ENCODE measurements at places on chromosomes 4 and X.

GRCh38 chrX:152926923-152927322, 29.1 kb downstream of the ZNF185 start:
- DNase-seq = no peak

- no peak for DNase-seq
Measured at GRCh38 chrX:93319609-93320008, 353.8 kb downstream of the NAP1L3 start.

GRCh38 chr4:94828882-94829281, 71.1 kb downstream of the BMPR1B start:
- no peak for DNase-seq

DNA sequence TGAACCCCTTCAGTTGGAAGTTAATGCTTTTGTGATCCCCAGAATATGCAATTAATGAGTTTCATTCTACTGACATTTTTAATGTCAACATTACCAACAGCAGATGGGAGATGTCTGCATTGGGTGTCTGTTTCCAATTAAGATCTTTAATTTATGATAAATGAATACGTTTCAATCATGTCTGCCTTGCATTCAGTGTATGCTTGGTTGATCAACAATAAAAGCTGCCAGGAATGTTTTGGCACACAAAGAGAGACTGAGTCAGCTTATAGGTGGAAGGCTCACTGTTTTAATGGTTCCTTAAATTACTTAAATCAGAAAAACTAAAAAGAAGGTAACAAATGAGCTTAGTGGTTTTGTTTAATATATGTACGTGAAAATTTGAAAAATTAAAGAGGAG, 359.9 kb upstream of the CNKSR2 start:
- DNase-seq = no peak

DNA sequence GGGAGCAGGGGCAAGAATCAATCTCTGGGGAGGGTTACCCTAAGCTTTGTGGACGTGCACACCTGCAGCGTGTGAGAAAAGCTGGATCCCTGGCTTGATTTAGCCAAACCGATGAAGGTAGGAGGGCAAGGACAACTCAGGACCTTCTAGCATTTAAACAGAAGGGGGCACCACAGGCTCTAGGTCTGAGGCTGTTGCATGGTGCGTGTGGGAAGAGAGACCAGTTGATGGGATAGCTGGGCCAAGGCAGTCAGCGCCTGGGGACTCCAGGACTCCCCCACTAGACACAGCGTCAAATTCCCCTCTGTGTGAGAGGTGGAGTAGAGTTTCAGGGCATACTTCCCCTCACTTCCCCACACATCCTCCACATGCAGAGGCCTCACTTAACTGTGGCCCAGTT, 4.3 kb downstream of the GABRQ start:
- peak; percentile 49 for DNase-seq

DNA sequence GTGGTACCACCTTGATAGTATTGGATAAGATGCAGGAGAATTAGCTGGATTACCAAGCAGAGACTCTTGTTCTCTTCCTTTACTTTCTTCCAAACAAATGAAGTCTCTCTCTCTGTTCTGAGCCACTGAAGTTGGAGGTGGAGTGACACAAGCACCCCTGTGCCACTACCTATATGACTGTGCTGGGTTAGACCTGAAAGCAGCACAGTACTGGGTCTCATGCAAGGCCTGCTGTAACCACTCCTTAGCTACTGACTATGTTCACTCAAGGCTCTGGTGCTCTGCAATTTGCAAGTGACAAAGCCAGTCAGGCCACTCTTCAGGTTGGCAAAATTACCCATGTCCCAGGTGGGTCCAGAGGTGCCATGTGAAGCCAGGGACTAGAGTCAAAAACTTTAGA, 389.6 kb upstream of the MAOA start:
- DNase-seq = no peak

- no peak for DNase-seq
Measured at GRCh38 chr4:85482010-85482738, 7.2 kb downstream of the ARHGAP24 start.

GRCh38 chr4:37872310-37872988, 18.4 kb upstream of the TBC1D1 start:
- DNase-seq = no peak

DNA sequence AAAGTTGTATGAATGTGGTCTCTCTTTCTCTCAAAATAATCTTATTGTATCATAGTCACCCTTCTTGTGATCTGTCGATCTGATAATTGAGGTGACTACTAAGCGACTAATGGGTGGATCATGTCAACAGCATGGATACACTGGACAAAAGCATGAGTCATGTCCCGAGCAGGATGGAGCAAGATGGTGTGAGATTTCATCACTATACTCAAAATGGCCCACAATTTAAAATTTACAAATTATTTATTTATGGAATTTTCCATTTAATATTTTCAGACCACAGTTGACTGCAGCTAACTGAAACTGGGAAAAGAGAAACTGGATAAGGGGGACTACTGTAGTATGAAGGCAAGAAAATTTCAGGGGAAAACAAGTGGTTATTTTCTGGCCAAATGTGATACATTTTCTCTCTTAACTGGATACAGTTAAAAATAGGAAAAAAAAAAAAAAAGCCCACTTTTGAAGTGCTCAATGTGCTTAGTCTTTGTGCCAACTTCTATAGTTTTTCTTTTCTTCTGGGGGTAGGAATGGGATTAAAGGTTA, 25.3 kb downstream of the FAM241A start:
- no peak for DNase-seq

DNA sequence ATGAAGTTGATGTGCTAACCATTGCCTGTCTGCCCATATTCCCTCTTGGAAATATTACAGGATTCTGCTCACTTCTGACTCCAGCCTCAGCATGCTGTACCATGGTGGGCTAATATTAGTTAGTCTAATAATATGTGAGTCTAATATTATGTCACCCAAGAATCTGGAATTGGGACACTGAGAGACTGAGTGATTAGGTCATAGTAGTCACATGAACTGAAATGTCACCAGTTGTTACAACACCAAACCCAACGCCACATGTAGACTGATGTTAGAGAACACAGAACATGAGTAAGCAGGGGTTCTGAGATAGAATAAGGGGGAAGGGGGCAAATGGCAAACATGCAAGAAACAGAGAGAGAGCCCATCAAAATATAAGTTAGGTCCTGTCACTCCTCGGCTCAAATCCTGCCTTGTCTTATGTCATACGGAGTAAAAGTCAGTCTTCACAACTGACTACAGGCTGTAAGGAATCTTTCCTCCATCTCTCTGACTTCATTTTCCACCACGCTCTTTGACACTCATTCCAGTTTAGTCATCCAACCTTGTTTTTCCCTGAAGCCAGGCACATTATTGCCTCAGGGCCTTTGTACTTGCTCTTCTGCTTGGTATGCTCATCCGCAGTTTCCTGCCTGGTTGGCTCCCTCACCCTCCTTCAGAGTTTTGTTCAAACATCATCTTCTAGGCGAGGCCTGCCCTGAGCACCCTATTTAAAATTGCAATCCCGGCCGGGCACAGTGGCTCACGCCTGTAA, 9.6 kb upstream of the SLAIN2 start:
- no peak for DNase-seq

DNA sequence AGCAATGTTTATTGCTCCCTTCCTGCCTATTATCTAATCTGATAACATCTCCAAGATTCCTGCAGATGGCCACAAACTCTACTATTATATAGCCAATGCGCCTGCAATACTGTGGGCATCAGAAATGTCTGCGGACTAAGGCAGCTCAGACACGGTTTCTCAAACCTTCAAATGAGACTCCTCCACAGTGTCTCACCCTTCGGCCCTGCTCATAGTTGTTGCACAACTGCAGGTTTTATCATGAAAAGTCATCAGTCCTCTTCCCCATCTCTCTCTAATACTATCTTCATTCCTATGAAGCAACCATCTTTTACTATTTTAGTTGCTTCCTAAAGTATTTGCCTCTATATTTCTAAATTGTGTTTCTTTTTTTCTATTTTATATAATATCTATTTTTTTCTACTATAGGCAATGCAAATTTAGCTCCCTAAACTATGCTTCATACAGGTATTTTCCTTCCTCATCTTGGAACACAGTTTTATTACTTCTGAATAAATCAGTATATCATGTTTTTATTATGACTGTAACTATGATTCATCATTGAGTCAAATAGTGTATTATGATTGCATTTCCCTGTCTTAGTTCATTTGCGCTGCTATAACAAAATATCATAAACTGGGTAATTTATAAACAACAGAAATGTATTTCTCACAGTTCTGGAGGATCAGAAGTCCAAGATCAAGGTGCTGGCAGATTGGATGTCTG, 129.7 kb upstream of the EDNRA start:
- DNase-seq = no peak

GRCh38 chrX:155048977-155049619, 21.8 kb downstream of the CMC4 start:
- peak; percentile 18 for DNase-seq

GRCh38 chr4:137274404-137274803, 257.9 kb downstream of the PCDH18 start:
- no peak for DNase-seq

GRCh38 chr4:153346031-153346430, 1.5 kb downstream of the MND1 start:
- no peak for DNase-seq

DNA sequence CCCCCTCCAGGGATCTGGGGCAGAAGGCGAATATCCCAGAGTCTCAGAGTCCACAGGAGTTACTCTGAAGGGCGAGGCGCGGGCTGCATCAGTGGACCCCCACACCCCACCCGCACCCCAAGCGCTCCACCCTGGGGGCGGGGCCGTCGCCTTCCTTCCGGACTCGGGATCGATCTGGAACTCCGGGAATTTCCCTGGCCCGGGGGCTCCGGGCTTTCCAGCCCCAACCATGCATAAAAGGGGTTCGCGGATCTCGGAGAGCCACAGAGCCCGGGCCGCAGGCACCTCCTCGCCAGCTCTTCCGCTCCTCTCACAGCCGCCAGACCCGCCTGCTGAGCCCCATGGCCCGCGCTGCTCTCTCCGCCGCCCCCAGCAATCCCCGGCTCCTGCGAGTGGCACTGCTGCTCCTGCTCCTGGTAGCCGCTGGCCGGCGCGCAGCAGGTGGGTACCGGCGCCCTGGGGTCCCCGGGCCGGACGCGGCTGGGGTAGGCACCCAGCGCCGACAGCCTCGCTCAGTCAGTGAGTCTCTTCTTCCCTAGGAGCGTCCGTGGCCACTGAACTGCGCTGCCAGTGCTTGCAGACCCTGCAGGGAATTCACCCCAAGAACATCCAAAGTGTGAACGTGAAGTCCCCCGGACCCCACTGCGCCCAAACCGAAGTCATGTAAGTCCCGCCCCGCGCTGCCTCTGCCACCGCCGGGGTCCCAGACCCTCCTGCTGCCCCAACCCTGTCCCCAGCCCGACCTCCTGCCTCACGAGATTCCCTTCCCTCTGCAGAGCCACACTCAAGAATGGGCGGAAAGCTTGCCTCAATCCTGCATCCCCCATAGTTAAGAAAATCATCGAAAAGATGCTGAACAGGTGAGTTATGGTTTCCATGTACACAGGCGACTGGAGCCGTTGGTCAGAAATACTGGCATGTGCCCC, at the start of gene CXCL1:
TSS of gene CXCL1 (plus strand) at position 264 of the 926 bp plus-strand sequence. CDS start at position 342, 78 bp downstream.
- DNase-seq = peak; percentile 35

DNA sequence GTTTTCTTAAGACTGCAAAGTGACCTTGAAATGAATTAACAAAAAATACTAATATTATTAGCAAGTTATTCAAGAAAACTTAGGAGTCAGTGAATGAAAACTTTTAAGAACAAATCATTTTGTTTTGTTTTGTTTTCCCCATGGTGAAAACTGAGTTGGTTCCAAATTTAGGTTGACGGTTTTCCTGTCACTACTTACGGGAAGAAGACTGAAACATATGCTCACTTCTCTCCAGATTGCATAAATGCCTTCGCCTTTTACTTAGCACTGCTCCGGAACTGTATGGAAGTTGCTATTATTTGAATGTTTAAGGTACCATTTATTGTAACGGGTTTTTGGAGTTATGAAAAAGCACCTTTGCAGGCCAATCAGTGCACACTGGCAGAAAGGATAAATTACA, 42.8 kb downstream of the DOCK11 start:
- DNase-seq = no peak

DNA sequence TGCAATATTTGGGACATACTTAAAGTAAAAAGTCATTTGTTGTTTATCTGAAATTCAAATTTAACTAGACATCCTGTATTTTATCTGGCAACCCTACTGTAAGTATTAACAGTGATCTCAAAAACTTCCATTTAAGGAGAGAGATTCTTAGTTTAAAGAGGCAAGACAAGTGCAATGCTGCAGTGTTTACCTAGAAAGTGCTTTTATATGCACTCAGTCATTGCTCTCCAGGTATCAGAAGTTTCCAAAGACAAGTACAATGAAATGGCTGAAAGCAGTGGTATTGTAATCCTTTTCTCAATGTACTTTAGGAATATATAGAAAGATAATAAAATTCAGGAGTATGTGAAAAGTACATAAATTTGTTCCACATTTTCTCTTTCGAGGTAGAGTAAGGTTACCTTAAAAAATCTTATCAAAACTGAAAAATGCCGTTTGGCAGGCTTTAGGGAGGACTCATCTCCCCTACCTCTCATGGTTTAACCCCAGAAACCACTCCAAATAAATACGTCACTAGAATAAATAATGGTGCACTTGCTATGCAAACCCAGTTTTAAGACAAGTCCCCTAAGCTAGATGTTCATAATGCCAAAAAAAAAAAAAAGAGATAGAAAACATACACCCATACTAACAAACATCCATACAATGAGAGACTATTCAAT, 45.7 kb downstream of the ELF2 start:
- no peak for DNase-seq

- no peak for DNase-seq
Measured at GRCh38 chr4:132827522-132827921, 321.6 kb upstream of the PCDH10 start.

DNA sequence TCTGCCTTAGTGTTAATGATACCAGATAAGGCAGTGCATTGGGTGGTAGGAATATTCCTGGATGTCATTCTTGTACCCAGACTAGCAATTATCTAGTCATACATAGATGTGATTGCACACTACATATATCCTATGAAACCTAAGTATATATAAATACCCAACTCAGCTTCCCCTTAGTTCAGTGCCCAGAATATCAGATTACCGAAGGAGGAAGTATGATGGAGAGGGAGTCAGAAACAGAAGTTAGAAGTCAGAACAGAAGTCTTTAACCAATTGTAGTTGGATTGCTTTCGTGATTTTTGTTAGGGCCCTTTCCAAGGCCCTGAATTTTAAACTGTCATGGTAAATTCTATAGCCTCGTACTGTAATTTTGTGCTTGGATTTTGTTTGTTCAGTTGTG, 42.9 kb downstream of the MOB1B start:
- no peak for DNase-seq

DNA sequence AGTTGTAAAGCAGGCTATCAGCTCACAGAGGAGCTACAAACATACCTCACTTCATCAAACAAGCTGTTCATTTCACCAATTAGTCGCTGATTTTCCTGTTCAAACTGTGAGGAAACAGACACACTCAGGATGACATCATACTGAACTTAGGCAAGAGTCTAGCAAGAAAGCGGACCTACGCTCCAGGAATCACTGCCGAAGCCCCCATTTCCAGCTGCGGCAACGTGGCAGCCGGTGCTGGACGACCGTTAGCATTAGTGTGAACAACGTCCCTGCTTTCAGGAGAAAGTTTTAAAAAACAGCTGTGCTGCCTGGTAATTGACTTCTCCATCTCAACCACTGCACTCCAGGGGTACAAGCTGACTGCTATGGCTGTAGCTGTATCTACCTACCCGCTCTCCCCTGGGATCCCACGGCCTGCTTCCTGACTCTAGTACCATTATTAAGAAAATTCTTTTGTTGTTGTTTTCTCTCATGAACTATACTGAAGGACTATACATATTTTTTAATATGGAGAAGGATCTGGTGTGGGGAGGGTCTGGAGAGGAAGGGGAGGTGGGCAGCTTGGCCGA, 38.3 kb downstream of the NSG1 start:
- no peak for DNase-seq

GRCh38 chr4:82948647-82949204, 48.2 kb downstream of the THAP9 start:
- no peak for DNase-seq

- no peak for DNase-seq
Measured at GRCh38 chr4:138204507-138204906, 37.6 kb downstream of the SLC7A11 start.

Data from NCI-H524 (cell line).